ENCODE measurements at places on chromosomes 12 and 14.

DNA sequence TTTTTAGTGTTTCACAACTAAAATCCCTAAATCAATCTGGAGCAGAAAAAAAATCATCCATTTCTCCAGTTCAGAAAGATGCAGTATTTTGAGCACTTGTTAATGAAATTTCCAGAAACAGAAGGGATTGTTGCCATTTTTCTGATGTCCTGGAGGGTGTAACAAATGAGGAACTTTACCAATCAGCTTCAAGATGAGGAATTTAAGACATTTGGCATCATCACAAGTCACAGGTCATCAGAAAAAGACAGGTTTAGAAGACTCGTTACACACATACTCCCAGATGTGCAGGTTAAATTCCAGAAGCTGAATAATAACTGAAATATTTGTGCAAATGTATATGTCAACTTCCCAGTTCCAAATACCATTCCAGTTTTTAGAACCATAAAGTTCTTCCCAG lies 482 bp upstream of the PSMC1 start:
- no peak for DNase-seq

DNA sequence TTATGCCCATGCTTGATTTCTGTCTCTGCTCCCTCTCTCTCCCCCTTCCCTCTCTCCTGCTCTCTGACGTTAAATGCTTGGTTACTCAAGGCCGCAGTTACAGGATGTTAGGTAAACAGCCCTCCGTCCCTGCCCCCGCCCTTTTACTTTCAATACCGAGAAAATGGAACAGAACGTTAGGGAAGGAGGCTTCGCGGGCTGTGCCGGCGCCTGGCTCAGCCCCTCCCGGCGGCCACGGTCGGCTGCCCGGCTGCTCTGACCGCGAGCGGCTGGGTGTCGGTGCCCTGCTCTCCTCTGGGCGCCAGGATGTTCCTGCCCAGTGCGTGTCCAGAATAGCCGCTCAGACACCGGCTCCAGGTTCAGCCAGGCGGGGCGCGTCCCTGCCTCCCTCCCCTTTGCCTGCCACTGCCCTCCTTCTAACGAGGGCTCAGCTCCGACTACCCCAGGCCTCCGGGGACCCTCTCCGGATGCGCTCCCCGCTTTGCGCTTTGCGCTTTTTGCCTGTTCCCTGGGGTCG lies 166.1 kb downstream of the ADCK1 start:
- no peak for DNase-seq

- DNase-seq: no peak
Observed at GRCh38 chr12:96812153-96812552, 94.9 kb upstream of the NEDD1 start.

DNA sequence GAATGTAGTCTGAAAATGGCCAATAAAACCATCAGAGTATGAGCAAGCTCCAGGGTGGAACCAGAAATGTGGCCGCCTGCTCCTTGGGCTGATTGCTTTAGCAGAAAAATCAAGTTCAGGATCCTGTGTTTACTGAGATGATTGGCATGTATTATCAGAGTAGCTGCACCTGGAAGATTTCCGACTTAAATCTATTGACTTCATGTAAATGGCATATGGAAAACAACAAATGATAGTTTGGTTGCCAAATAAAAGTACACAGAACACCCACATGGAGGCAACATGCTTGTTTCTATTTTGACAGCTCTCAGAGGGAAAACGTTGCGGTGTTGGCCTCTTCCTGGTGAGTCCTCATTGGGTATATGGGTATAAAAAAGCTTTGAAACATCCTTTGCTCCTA lies 31.3 kb downstream of the SOCS2 start:
- DNase-seq: no peak

DNA sequence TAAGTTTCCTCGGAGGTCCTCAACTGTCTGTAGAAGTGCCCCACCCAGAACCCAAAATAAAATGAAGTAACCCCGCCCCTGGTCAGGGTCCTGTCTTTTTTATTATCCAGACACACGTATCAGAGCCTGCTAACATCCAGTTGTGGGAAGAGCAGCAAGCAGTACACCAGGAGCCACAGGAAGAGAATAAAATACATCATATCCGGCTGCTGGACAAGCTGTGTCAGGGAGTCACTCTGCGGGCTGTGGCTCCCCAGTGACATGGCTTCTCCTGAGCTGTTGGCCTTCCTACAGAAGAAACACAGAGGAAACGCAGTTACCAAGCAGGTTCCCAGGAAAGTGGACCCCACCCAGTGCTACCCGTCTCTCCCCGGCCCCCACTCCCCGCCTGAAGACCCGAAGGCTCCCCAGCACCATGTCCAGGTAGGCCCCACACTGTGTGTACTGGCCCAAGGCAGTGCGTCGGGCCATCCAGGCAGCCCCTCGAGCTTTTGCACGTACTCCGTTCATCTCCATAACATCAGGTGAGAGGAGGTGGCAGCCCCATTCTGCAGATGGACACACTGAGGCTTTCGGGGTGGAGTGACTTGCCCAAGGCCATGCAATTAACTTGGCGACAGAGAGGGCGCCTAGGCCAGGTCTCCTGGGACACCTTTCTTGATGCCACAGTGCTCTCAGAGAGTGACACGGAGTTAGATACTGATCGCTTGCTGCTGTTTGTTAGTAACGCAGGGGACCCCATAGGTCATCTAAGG lies 34.3 kb upstream of the DICER1 start:
- DNase-seq: no peak

GRCh38 chr14:71449316-71450055 lies 482.7 kb upstream of the RGS6 start:
- no peak for DNase-seq

DNA sequence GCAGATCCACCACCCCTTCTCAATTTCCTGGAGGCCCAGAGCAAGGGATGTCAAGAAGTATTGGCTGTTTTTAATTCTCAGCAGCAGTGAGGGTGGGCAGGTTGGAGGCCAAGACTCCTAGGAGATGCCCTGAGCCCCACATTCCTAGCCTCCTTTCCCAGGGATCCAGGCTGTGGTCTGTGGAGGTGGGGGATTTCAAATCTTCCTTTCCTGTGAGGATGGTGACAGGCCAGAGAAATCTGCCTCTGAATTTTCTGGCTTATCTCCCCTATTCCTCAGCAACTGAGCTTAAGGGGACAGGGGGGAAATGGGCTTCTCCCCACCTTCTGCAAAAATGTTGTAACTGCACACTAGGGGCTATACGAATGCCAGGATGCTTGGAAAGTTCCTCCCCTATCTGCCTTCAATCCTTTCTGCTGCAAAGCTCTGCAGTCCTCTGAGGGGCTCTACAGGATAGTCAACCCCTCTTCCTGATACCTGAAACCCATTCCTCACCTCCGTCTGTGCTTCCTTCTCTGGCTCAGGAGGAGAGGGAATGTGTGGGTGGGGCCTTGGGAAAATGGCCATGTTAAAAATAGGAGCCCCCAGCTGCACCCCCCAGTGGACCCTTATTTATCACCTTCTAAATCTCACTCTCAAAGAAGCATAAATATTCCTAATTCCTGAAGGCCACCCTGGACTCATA lies 6.6 kb downstream of the GPR84 start:
- DNase-seq: no peak

DNA sequence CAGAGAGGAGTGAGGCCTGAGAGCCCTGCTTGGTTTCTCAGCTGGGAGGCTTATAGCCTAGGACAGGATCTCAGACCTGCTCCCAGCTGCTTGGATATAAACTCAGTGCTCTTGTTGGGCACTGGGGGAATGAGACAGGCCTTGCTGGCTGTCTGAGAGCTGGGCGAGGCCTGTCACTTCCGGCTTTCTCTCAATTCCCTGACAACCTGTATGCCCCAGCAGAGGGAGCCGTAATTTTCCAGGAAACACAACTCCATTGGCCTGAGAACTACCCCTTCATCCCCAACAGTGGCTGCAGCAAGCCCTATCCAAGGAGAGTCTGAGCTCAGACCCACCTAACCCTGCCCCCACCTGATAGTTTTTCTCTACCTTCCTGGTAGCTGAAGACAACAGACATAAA lies 258.3 kb upstream of the STXBP6 start:
- DNase-seq: no peak

GRCh38 chr12:46717868-46718267 lies 107.9 kb downstream of the SLC38A4 start:
- no peak for DNase-seq

- DNase-seq: no peak
Observed at GRCh38 chr14:101028971-101029667, 125.6 kb upstream of the RTL1 start.

GRCh38 chr12:2961705-2962104 lies 2.5 kb downstream of the TEAD4 start:
- no peak for DNase-seq

GRCh38 chr14:101571004-101571403 lies 9.7 kb downstream of the DIO3 start:
- no peak for DNase-seq

- DNase-seq: no peak
Observed at GRCh38 chr12:544941-545635, 85.3 kb downstream of the B4GALNT3 start.

DNA sequence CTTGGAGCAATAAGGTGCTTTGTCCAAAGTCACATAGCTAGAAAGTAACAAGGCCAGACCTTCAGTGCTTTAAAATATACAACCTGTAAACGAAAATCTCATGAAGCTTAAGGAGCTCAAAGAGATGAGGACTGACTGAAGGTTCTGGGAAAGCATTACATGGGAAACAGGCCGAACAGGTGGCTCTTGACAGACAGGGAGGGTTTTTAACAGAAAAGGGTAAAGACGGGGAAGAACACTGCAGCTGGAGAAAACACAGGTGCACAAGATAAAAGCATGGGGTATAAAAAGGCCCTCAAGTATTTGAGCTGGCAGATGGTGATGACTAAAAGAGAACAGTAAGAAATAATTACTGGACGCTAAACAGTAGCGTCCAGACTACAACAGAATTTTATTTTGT lies 257.2 kb downstream of the NELL2 start:
- no peak for DNase-seq

GRCh38 chr12:88299567-88300101 lies 157.5 kb downstream of the TMTC3 start:
- peak; percentile 73 for DNase-seq

DNA sequence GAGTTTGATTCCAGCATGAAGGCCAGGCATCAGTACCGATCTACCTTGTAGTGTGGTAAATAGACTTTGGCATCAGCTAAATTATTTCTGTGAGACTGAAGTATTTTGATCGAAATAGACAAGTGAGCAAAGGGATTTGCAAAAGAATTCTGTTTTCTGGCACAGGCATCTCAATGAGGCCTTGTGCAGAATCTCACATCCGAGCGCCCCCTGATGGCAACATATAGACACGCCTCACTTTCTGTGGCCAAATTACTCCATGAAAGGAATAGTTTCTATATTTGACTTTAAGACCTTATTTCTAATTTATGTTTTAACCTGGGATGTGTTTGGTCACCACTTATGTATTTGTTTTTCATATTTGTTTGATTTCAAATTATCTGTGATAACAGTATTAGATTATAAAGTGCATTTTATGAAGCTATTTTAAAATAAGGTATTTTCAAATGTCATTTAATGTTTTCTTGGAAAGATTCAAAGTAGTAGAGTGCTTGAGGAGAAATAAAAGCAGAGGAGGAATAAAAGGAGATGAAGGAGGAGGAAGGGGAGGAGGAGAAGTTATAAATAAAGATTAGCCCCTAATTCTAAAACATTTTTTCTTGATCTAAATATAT lies 731.9 kb downstream of the NRXN3 start:
- peak; percentile 30 for DNase-seq

DNA sequence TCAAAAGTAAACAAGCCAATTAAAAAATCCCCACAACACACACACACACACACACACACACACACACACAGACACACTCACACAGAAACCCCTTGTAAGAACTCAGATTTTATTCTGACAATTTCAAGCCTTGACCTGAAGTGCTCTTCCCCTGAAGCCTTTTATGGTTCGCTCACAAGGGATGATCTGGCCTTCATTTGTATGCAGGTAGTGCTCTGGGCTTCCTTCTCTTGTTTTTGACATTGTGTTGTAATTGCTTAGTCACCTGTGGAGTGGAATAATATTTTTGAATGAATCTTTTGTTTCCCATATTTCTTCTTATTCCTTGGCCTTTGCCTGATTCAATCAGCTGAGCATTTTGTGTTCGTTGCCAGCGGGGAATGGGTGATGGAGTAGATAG lies 83.3 kb upstream of the CSRP2 start:
- no peak for DNase-seq

DNA sequence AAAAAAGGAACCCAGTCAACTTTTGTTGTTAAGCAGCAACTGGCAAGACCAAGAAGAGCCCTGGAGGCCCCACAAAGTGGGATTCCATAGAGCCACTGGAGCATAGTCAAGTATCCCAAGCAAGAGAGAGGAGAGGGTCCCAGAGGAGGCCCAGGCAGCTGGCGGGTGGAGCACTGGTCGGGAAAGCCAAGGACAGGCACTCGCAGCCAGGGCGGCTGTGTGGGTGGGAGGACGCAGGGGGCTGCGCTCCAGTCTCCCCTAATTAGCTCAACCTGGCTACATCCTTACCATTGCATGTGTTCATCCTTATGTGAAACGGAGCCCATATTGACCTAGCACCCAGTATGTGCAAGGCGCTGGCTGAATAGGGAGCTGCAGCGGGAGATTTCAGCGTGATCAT lies 18.3 kb upstream of the ZFP36L1 start:
- no peak for DNase-seq

DNA sequence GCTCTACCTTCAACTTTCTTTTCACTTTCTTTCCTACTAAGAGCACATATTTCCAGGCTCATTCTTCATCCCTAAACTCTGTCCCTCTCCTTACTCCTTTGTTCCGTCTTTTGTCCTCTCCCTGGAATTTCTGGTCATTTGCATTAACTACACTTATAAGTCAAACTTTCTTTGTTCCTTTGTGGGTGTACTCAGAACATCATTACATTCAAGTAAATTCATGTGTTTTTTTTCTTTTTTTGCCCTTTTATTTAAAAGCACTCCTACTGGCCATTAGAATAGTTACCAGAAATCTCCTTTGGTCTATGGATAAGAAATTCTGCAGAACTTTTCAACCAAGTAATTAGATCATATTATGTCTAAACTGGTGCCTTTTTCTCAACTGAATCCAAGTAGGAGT lies 802.6 kb downstream of the DIO2 start:
- no peak for DNase-seq

GRCh38 chr14:55188686-55189295 lies 2.6 kb downstream of the DLGAP5 start:
- no peak for DNase-seq

GRCh38 chr14:102927346-102927877 lies 4.9 kb downstream of the AMN start:
- DNase-seq: no peak

DNA sequence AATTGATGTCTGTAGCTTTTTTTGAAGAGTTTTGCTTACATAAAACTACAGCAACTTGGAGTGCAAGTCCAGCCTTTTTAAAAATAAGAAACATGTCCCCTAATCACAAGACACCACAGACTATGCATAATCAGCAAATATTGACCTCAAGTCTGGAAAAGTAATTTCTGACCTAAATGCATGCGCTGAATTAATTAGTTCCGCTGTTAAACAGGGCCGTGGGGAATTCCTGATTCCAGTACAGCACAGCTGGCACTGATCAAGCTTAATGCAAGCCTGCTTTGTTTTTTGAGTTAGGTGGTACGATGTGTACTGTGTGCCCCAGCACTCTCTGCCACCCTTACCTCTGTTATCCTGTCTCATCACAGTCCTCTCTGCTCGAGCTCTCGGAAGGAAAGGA lies 9.2 kb downstream of the MLH3 start:
- DNase-seq: peak; percentile 60

Data from foreskin melanocyte (primary cell).